ENCODE measurements at places on chromosomes 3 and 15.

GRCh38 chr3:157532529-157533297 lies 29.5 kb upstream of the VEPH1 start:
- DNase-seq, result no peak

GRCh38 chr3:24496529-24497482 lies 2.2 kb upstream of the THRB start:
- DNase-seq, result no peak

DNA sequence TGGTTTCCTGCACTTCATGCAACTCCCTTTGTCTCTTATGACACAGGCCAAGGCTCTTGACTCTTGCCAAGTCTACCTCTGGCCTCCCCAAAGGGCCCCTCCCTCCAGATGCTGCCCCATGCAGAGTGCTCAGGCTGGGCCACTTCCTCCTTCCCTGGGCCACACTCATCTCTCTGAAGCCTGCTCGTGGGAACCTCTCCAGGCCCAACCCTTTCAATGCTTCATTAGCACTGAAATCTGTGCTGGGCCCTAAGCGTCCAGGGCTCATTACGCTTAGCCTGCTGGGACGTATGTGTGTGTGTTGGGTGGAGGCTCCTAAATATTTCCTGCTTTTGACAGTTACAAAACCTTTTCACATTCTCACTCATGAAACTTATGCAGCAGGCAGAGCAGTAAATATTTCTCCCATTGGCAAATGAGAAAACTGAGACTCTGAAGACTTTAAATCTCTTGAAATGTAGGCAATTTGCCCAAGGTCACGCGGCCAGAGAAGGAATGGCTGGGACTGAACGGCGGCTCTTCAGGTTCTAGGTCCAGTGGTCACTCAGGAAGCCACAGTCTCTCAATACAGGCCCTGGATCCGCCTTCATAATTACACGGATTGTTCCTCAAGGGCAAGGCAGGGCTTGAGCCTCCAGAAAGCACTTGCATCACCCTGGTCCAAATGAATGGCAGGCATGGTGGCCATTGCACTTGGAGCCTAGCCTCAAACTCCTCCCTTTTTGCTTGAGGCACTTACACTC lies 241.7 kb upstream of the HES1 start:
- DNase-seq, result no peak

- no peak for DNase-seq
Observed at GRCh38 chr3:104906001-104906639, 460.6 kb upstream of the ALCAM start.

GRCh38 chr3:40366203-40367162 lies 20.5 kb upstream of the ENTPD3 start:
- DNase-seq, result no peak

GRCh38 chr3:167814441-167814951 lies 79.0 kb downstream of the SERPINI1 start:
- DNase-seq, result no peak
